Jurkat, Clone E6-1 (cell line): ENCODE measurements at places on chromosomes 2 and 18.
A peak's percentile ranks its signal among the peaks of the same experiment; 100 is the strongest.

- no peak for DNase-seq
Observed at GRCh38 chr2:235545339-235546150, 51.7 kb downstream of the AGAP1 start.

GRCh38 chr18:7923105-7923504, 356.0 kb downstream of the PTPRM start:
- no peak for DNase-seq

GRCh38 chr2:238006510-238006909, 39.7 kb downstream of the UBE2F start:
- DNase-seq = no peak

DNA sequence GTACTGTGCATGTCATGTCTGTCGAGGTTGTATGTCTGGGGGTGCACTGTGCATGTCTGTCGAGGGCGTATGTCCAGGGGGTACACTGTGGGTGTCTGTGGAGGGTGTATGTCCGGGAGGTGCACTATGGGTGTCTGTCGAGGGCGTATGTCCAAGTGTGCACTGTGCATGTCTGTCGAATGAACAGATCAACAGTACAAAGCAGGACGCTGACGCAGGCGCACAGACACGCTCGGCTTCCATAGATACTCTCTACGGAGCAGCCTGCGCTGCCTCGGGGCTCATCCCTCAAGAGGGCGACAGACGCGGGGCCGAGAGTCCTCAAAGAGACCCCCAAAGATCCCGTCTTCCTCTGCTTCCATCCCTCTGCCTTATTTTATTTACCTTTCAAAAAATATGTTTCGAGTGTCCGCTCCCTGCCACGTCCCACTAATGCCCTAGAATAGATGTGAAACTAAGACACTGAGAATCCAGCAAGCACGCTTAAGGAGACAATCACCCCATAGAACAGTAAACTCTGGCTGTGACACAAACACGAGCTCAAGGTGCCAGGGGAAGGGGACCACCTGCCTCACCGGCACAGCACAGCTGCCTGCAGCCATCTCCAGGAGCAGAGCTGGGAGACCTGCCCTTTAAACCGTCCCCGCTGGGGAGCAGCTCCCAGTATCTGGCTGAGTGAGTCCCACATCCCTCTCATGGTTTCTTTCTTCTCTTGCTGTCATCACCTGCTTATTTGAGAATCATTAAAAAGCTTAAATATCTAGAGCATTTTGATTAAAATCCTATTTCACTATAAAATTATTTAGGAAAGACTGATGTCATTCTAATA, 250.5 kb upstream of the MYT1L start:
- no peak for DNase-seq

GRCh38 chr18:37873416-37873815, 307.8 kb upstream of the CELF4 start:
- no peak for DNase-seq

GRCh38 chr2:85656468-85656867, 11.5 kb downstream of the SFTPB start:
- DNase-seq = no peak

GRCh38 chr2:88668862-88669261, 22.6 kb upstream of the RPIA start:
- no peak for DNase-seq

- no peak for DNase-seq
Observed at GRCh38 chr2:195619590-195619989, 37.4 kb upstream of the SLC39A10 start.

DNA sequence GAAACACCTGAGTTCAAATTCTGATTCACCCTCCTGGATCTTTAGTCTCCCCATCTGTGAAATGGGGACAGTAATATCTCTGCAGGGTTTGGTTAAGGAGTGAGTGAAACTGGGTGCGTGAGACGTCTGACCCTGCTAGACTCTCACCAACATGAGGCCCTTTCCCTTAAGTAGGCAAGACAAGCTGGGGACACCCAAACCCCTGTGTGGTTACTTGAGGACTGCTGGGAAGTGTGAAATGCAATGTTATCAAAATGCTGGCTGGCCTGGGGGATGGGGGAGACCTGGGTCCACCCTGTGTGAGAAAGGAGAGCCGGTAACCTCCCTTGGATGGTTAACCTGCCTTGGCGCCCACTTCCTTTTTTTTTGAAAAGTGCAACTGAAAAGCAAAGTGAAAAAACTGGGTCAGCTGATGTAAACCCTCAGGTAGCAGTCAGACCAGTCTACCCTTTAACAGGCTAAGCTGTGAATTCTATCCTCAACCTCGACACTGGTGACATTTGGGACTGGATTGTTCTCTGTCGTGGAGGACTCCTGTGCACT, 82.3 kb downstream of the INPP5D start:
- peak; percentile 71 for DNase-seq
